ENCODE measurements at places on chromosomes 11 and 22.

- no peak for DNase-seq
Measured at GRCh38 chr11:117220568-117220967, 11.3 kb downstream of the PCSK7 start.

DNA sequence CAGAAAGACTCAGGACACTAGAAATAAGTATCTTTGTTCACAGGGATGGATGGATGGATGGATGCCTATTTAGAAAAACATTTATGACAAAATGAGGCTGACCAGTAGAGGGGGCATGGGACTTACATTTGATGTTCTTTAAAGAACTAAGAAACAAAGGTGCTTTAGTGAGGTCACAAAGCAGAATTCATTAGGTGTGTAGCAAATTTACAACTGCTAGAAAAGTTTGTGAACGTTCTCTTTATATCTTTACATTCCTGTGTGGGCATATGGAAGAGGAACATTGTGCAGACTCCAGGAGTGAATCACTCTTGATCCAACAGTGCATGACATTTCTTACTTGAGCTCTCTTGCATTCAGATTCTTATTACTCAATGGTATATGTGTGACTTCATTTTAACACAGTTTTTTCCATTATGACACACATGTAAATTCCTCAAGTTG, 15.8 kb upstream of the SIK2 start:
- DNase-seq, result no peak

DNA sequence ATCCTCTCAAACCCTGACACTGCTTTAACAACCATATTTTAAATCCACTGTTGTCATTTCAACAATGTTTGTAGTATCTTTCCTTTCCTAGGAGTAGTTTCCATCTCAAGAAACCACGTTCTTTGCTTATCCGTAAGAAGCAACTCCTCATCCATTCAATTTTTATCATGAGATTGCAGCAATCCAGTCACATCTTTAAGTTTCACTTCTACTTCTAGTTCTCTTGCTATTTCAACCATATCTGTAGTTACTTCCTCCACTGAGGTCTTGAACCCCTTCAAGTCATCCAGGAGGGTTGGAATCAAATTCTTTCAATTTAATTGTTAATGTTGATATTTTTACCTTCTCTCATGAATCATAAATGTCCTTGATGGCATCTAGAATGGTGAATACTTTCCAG, 22.4 kb downstream of the CCDC82 start:
- no peak for DNase-seq

GRCh38 chr22:35312198-35313059, 12.7 kb downstream of the TOM1 start:
- peak; percentile 59 for DNase-seq

DNA sequence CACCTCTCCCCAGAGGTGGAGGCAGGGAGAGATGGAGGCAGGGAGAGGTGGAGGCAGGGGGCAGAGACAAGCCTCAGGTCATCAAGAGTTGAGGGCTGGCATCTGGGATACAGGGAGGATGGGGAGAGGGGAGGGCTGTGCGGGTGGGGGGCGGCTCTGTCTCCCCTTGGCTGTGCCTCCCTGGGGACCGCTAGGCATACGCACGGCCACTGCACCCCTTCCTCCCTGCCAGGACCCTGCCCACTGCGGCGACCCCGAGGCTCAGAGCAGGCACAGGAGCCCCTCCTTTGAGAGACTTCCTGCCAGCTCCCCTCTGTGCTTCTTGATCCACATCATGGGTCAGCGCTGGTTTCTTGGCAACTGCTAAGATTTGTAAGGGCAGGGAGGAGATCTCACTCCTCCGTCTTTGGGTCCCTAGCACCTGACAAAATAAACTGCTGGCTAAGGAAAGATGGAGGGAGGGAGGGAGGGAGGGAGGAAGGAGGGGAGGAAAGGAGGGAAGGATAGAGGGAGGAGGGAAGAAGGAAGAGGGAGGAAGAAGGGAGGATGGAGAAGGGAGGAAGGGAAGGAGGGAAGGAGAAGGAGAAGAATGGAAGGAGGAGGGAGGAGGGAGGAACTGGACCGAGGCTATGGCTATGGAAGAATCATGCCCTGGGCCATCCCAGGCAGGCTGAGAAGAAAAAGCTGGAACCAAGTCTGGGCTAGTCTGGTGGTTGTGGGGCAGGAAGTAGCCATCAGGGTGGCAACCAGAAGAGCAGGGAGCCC, 18.5 kb downstream of the PRR33 start:
- no peak for DNase-seq

DNA sequence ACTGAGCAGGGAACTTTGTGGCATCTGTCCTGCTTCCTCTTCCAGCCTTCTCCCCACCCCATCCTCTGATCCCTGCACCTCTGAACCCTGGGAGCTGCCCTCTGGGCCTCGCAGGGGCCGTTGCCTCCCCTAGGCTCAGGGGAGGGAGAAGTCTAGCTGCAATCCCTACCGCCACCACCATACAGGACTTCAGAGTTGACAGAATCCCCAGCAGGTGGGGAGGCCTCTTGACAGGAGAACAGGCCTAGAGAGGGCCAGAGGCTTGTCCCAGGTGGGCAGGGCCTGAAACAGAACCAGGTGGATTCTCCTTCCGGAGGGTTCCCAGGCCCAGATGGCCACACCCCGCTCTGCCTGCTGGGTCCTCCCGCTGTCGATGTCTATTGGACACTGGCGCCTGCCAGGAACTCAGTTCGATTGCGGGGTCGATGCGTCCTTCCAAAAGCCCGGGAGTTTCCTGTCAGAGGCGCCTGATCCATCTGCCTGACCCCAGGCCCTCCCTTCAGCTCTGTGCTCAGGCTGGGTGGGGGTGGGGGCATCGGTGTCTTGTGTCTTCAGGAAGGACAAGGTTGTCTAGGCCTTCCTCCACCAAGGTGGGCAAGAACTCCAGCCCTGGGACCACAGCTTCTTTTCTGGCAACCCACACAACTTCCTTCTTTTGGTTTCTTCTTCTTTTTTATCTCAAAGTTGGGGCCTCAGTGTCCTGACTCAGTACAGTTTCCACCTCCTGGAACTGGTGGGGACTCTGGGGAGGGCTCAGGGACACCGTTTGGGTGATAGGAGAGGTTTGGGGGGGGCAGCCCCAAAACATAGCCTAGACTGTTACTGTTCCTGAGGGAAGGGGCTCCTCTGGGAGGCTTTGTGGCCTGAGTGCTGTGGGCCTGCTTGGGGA, 6.4 kb downstream of the STARD10 start:
- DNase-seq, result no peak

DNA sequence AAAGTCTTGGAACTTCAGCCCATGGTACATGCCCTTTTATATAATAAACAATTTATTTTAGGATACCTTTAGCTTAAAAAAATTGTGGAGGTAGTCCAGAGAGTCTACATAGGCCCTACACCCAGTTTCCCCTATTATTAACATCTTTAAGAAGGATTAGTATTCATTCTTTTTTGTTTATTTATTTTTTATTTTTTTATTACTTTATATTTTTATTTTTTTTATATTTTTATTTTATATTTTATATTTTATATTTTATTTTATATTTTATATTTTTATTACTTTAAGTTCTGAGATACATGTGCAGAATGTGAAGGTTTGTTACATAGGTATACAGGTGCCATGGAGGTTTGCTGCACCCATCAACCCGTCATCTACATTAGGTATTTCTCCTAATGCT, 15.9 kb upstream of the ABTB2 start:
- DNase-seq, result no peak

DNA sequence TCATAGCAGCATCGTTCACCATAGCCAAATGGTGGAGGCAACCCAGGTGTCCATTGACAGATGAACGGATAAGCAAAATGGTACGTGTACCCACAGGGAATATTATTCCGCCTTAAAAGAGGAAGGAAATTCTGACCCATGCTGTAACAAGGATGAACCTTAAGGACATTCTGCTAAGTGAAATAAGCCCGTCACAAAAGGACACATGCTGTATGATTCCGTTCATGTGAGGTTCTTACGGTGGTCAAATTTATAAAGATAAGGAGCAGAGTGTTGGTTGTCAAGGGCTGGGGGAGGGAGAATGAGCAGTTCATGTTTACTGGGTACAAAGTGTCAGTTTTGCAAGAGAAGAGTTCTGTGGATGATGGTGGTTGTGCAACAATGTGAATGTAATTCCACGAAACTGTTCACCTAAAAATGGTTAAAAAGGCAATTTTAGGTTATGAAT, 26.3 kb downstream of the APOL1 start:
- no peak for DNase-seq

DNA sequence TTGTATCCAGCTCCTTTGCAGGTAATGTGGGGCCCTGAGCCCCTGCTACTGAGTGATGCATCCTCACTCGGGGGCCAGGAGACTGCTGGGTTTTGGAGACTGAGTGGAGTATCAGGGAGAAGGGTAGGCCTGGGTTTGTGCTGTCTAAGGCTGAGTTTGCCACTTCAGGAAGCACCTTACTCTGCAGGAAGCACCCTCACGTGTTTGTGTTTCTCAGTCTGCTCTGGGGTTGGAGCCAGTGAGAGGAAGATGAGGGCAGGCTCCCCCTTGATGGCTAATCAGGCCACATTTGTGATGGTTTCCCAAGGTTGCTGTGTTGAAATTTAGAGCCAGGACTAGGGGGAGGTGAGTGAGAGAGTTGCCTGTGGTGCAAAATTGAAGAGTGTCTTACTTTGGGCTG, 13.7 kb upstream of the THY1 start:
- DNase-seq, result no peak

GRCh38 chr22:39308614-39309363, 10.6 kb downstream of the RPL3 start:
- peak; percentile 91 for DNase-seq

GRCh38 chr11:85170184-85170583, 457.0 kb downstream of the DLG2 start:
- DNase-seq, result peak; percentile 3

DNA sequence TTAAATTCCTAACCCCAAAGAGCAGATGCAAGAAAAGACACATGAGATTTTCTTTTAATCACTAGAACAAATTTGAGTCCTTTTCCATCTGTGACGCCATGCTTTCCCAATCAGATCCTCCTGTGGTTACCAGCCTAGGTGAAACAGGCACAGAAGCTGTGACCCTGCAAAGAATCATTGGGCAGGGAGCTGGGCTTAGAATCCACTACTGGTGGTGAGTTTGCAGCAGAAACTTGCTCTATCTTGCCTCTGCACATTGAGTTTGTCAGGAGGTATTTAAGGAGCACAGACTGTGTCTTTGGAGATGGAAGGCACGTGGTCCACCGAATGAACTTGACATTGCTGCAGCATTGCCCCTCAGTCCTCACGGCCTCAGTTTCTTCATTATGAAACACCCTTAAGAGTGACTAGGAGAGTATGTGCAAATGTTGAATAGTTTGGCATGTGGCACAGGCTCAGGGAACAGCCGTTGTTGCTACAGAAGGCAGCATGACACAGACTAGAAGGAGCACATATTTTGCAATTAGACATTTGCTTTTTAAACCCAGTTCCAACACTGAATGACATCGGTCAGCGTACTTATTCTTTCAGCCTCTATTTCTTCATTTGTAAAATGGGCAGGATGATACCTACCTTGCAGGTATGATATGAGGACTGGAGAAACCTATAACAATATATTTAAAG, 127.6 kb downstream of the DBX1 start:
- DNase-seq, result no peak

- no peak for DNase-seq
Measured at GRCh38 chr11:134542401-134543165, 130.5 kb upstream of the B3GAT1 start.

- no peak for DNase-seq
Measured at GRCh38 chr11:93474123-93474522, 69.1 kb downstream of the SMCO4 start.

- no peak for DNase-seq
Measured at GRCh38 chr11:119694334-119694733, 34.7 kb downstream of the NECTIN1 start.

DNA sequence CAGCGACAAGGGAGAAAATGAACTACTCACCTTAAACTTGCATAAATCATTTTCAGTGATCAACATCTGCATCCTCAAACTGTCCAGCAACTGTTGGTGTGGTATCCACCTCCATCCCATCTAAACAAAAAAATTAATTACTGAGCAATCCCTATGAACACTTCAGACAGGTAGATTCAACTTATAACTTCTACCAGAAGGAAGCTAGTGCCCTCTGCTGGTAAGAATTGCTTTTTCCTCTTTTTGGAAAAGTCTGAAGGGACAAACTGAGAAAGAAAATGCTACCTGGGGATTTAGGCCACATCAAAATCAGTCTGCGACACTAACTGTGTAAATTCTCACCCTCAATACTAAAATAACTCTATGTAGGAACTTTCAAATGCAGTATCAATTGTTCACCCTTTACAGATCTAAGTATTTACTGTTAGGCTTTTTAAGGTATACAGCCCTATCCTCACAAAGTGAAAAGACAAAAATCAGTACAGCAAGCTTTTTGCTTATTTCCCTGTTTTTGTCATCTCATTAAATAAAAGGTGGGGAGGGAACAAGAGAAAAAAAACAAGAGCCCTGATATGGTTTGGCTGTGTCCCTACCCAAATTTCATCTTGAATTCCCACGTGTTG, 17.9 kb downstream of the CLNS1A start:
- peak; percentile 33 for DNase-seq

GRCh38 chr11:102783016-102783415, 2.6 kb upstream of the MMP10 start:
- DNase-seq, result no peak

- DNase-seq, result no peak
Measured at GRCh38 chr22:41987276-41987675, 11.3 kb upstream of the WBP2NL start.

DNA sequence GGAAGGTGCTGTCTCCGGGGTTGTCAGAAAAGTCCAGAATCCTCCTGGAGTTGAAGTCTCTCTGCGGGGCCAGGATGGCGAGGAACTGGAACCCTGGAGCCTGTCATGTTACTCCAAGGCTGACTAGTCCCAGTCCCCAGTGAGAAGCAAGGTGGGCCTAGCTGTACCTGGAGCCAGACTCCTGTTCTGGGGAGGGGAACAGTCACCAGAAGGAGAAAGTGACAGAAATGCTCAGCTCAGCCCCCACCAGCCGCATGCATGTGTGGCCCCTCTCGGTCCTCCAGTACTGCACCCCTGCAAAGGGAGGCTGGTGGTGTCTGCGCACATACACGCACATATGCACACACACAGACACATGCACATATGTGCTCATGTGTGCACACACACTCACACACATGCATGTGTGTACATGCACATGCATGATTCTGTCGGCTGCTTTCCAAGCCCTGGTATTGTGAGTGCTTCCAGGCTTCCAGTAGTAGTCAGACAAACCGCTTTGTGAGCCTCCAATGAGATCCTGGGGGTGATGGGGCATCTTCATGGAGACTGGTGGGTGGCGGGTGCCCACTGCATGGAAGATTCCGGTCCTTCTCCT, 54.3 kb downstream of the RTL6 start:
- DNase-seq, result no peak

DNA sequence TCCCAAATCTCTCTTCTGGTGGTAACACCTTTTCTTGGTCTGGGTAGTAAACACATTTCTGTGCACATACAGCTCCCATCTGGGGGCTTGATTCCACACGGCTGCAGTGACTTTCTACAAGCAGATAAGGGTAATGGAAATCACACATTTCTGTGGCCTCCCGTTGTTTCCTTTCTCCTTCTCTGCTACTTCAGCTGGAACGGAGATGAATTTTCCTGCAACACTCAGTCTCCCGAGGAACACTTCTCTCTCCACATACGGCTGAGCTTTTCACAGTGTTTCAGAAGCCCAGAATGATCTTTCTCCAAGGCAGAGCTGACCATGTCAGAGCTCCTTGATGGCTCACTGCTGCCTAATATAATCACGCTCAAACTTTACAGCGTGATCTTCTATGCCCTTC, 364.3 kb upstream of the NARS2 start:
- no peak for DNase-seq

GRCh38 chr11:1648653-1649420, 19.3 kb downstream of the KRTAP5-5 start:
- DNase-seq, result no peak

Data from GM03348 (cell line).